ENCODE measurements at places on chromosomes 3 and 15.

DNA sequence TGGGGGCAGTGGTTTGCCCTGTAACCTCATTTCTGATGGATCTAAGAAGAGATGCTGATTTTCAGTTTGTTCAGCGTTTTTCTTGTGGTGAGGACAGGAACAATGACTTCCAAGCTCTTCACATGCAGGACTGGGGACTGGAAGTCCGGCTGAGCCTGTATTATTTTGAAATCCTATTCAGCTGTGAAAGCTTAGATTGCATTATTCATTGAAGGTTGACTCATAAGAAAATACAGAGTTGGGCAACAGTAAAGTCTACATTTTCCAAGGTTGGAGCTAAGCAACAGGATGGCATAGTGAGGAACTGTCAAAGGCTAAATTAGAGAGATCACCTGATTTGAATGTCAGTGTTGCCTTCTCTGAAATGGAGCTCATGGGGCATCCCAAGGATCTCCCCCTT, 230.9 kb upstream of the FEZF2 start:
- DNase-seq, result no peak

GRCh38 chr15:52020221-52021085, 1.4 kb downstream of the MAPK6 start:
- DNase-seq, result no peak

DNA sequence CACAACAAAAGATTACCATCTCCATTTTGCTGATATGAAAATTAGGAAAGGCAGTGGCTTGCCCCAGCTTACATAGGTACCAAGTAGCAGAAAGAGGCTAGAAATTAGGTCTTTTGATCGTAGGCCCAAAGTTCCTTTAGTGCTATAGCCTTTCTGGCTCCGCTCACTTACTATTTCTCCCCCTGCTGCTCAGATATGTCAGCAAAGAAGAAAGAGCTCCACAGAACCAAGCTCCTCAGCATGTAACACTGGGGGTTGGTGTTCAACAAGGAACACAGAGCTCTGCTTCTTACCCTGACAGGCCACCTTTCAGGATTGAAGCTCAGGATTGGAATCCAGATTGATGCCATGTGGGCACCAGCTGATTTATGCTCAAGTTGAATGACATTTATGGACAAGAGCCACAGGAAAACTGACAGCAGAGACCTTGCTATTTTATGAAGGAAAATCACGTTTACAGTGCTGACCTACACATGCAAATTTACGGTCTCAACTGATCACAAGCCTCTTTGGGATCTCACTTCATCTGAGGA, 6.1 kb upstream of the IL12A start:
- no peak for DNase-seq

- no peak for DNase-seq
Observed at GRCh38 chr3:24595796-24596195, 101.1 kb upstream of the THRB start.

DNA sequence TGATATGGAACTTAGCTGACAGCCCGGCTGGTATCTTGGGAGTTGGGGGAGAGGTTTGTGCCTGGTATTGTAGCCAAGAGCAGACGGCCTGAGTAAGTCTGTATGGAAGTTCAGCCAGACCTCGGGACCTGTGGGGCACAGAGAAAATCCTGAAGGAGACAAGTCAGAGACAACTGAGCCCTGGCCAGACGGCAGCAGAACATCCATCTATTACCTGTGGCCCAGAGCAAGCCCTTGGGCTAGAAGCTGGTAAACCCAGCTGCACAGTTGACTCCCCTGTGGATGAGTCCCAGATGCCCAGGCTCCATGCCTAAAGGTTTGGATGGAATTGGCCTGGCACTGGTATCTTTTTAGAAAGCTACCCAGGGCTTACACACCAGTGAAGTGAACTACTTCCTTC, 70.4 kb upstream of the DLG1 start:
- DNase-seq, result no peak

GRCh38 chr3:98501270-98501669, 3.8 kb downstream of the OR5K2 start:
- DNase-seq, result no peak

GRCh38 chr3:110743202-110743601, 328.4 kb upstream of the NECTIN3 start:
- no peak for DNase-seq

DNA sequence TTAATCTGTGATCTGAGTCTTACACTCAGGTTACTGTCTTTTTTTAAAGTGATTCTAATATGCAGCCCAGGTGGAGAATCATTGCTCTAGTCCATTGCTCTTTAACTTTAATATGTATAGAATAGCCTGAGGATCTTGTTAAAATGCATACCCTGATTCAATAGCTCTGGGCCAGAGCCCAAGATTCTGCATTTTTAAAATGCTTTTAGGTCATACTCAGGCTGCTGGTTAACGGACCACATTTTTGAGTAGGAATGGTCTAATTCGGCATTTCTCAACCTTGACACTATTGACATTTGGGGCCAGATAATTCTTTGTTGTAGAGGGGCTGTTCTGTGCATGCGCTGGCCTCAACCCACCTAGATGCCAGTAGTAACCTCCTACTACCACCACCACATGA, 20.9 kb upstream of the FSTL1 start:
- DNase-seq, result no peak

DNA sequence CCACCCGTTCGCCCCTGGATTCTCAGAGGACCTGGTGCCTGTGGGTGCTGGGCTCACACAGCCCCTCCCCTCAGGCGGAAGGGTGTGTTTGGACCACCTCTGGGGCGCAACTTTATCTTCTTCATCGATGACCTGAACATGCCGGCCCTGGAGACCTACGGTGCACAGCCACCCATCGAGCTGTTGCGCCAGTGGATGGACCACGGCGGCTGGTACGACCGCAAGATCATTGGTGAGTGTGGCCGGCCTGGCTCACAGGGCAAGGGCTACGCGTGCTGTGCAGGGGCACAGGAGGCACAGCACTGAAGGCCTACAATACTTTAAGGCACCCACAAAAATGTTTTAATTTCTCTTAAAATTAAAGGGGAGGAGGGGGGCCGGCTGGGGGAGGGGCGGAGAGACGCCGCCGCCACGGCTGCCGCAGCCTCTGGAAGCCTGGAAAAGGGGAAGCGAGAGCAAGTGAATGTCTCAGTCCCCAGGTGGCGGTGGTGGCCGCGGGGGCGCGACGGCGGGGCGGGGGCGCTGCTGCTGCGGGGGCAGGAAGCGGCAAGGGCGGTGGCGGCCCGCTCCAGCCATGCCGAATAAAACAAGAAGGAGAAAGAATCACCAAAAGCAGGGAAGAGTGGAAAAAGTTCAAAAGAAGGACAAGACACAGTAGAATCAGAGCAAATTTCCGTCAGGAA, 56.8 kb downstream of the DNAH1 start:
- no peak for DNase-seq

- DNase-seq, result no peak
Observed at GRCh38 chr15:88654430-88655102, 15.8 kb downstream of the ISG20 start.

DNA sequence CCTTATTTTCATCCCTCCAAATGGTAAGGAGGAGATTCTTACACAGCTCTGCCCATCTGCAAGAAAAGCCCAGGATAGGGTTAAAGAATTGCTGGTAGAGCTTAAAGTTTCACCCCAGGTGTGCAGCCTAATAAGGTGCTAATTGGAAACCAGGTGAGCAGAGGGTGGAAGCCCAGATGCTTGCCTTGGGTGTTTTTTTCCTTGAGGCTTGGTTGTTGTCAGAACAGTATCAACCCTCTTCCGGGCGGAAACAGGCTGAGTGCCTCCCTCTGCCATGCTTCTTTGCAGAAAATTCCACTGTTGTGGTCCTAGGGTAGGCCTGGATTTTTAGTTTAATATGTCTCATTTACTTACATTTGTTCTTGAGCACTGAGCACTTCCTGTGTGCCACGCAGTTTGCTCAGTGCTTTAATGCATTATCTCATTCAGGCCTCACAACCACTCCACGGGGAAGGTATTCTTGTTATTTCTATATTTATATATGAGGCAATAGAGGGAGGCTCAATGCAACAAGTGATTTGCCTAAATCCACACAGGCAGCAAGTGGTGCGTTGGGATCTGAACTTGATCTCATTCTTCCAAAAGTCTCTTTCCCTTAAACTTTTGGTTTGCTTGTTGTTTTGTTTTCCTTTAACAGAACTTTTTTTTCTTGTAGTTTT, 115.0 kb upstream of the LRIG1 start:
- DNase-seq, result no peak

DNA sequence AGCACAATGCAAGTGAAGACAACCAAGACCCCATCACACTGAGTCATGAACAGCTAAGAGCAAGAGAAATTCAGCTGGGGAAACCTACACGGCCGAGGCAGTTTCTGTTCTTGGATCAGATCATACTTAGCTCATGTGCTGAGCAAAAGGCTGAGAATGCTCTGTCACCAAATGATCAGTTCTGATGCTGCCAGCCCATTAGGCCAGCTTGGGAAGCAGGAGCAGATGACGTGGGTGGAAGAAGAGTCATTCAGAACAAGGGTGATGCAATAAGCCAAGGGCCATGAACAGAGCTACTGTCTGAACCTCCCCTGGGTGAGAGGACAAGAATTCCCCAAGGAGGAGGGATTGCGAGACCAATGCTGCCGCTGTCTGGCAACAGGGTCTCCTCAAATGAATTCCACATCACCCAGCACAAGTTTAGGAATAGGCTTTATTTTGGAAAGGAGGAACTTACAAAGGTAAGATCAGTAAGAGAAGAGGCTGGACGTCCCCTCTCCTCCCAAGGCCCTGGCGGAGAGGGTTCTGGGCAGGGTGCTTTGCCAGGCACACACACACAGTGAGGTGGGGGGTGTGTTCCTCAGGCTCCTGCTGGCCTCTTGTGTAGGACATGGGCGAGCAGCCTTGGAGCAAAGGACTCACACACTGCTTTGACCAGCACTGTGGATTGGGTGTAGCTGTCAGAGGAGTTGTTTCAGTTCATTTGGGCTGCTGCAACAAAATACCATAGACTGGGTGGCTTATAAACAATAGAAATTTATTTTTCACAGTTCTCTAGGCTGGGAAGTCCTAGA, 65.6 kb upstream of the CTXND1 start:
- no peak for DNase-seq

GRCh38 chr3:43994657-43995546, 246.8 kb upstream of the TOPAZ1 start:
- DNase-seq, result no peak

GRCh38 chr15:60479361-60480110, 594 bp upstream of the ICE2 start:
- DNase-seq, result no peak

Data from activated CD8-positive, alpha-beta memory T cell treated with anti-CD3 and anti-CD28 coated beads, Interleukin-2, amount 50 U/mL, for 4 hours (primary cell).